ENCODE measurements at places on chromosomes 4 and X.

DNA sequence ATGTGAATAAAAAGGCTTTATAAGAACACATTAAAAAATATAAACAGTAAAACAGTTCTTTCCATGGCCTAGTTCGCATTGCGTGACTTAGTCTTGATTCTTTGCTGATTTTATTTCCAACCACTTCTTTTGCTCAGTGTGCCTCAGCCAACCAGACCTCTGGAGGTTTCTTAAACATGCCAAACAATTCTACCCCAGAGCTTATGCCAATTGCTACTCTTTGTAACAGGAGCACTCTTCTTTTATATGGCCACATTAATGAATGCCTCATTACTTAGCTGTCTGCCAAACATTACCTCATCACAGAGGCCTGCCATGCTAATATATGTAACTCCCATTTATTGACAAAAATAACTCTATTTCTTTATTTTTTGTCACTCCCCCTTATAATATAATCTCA is 202.3 kb downstream of the NDST4 start:
- DNase-seq = no peak

GRCh38 chrX:136525738-136526606 is 6.0 kb upstream of the VGLL1 start:
- no peak for DNase-seq

DNA sequence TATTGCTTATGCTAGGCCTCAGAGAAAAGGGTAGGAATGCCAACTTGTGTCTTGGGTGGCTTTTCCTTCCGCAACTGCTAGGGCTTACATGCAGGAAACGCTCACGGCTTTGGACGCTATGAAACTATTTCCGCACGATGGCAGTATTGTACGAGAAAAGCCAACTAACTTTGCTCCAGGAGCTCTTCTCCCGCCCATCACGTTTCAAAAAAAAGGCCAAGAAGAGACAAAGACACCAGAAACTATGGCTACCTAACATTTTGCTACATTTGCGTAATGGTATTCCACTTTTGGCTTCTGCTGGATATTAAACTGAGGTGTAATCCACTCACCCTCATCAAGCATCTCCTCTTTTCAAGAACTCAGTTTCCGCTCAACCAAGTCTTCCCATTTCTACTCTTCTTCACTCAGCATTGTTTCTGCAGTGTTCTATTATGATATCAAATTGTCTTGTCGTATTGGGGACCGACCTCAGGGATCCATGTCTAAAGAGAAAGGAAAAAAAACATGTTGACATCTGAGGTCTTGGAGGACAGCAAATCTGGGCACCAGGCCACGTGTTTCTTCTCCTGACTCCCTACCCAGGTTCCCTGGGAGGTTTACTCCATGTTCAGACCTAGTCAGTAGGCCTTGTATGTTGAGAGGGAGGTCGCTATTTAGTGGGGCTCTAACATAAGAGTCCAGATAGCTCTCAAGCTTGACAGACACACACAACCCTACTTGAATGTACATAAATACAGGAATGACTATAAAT is 239.4 kb upstream of the STK26 start:
- DNase-seq = no peak

DNA sequence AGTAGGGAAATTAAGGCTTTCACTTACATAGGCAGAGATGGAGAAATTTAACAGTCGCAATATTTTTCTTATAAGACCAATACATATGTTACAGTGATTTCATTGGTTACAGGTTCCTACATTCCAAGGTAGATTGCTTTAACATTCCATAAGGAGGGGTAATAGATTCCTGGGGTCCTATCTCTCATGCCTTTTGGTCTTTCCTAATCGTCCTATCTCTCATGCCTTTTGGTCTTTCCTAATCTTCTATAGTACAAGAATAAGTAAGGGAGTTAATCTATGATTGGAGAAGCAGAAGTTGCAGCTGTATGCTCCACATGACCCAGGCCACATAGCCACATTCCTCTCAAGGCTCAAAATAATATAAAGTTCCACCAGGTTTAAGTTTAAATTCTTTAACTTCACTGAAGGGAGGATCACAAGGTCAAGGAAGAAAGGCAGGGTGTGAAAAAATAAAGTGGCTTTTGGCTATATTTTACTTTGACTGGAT is 285.0 kb upstream of the BOD1L1 start:
- no peak for DNase-seq

DNA sequence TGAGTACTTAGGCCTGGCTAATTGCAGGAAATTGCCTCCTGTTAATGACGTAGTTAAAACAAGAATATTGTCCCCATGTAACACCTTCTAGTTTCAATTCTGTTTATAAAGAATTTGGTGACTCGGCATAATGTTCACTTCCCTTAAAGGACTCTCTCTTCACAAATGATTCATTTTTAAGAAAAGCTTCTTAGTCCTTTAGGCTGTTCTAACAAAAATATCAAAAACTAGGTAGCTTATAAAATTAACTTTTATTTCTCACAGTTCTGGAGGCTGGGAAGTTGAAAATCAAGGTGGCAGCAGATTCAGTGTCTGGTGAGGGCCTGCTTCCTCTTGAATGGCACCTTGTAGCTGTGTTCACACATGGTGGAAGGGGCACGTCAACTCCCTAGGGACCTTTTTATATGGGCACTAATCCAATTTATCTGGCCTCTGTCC is 23.8 kb downstream of the COL25A1 start:
- no peak for DNase-seq

DNA sequence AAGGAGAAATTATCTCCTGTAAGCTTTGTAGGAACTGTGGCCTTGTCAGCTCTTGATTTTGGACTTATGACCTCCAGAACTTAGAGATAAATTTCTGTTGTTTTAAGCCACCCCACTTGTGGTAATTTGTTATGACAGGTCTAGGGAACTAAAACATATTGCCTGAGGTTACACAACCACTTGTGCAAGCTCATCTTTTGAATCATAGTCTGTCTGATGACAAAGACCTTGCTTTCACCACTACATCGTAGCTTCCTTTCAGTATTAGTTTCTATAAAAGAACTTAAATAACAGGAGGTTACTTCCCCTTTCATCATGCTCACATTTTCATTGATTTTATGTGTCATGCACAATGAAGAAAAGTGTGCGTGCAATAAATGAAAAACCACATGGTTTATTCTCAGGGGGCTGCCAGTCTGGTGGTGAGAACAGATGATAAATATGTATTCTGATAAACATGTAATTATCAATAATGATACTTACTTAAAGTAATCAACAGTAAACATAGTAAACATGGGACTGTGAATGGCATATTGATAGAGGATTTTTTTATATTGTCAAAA is 690.0 kb upstream of the HS3ST1 start:
- DNase-seq = no peak

- no peak for DNase-seq
Observed at GRCh38 chr4:105042451-105042850, 104.2 kb upstream of the TET2 start.
